NCI-H460 (cell line): ENCODE measurements at places on chromosomes 5 and 9. TPM values are rescaled to one million over a fixed set of nuclear protein-coding genes. Genes with fewer than 3 reads are reported as not detected.

SLC1A3 gene
- total RNA-seq = 5.0 and 8.5 TPM in 2 replicates

BTNL9 gene
- total RNA-seq = 1.0 TPM in 2 replicates

PRDM9 gene
- total RNA-seq = not detected in 2 replicates

CNTFR gene
- total RNA-seq = 0.17 TPM in 1 of 2 replicates, not detected in the other

DNA sequence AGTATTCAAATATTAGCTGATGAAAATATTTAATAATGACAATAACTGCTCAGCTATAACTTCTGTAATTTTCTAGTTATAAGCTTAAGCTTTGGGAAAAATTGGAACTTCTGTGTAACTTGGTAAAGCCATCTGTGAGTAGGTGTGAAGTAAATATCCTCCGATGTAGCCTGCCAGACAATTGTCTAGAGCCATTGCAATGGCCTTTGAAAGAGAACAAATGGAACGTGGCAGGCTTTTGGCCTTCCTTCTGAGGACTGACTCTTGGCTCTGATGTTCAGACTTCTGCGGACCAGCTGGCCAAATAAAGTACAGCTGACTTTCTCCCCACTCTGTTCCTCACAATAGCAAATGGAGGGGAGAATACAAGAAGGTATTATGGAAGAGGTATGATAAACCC is 203.4 kb upstream of the NMUR2 start:
- no peak for DNase-seq

GRCh38 chr9:6633378-6633777 is 12.2 kb downstream of the GLDC start:
- DNase-seq = no peak

GRCh38 chr9:71765693-71766092 is 2.6 kb downstream of the CEMIP2 start:
- DNase-seq = no peak

DNA sequence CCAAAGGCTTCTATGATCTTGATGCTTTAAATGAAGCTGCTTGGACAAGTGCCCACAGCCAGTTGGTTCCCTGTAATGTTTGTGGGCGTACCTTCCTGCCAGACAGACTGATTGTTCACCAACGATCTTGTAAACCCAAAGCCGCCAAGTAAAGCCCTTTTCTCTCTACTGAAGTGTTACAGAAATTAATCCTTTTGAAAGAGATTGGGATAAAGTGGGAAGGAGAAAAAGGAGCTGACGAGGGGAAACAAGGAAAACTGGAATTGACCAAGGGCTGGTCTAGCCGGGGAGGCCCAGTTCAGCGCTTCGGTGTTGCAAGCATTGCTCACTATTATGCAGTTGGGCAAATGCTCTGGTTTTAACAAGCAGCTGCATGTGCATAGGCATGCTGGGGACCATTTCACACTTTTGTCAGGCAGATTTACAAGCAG is 53.2 kb downstream of the ZNF474 start:
- no peak for DNase-seq

GRCh38 chr5:31121224-31121623 is 72.3 kb upstream of the CDH6 start:
- no peak for DNase-seq

GRCh38 chr5:122915717-122916461 is 70.5 kb downstream of the SNX24 start:
- no peak for DNase-seq

DNA sequence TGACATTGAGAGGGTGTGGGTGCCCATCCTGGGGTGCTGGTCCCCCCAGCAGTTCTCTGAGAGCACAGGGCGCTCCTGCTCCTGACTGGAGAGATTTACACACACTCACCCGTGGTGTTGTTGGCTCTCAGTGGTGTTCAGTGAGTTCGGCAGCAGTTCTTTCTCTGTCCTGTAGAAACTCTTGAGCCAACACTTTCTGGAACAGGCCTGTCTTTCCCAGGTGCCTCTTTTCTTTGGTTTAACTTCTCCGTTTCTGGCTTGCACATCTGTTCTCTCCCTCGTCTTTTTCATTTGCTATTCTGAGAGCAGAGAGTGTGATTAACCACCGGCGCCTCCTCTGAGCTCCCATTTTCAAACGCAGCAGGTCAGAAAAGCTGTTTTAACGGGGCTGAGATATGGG is 284.5 kb downstream of the IRX2 start:
- no peak for DNase-seq

DNA sequence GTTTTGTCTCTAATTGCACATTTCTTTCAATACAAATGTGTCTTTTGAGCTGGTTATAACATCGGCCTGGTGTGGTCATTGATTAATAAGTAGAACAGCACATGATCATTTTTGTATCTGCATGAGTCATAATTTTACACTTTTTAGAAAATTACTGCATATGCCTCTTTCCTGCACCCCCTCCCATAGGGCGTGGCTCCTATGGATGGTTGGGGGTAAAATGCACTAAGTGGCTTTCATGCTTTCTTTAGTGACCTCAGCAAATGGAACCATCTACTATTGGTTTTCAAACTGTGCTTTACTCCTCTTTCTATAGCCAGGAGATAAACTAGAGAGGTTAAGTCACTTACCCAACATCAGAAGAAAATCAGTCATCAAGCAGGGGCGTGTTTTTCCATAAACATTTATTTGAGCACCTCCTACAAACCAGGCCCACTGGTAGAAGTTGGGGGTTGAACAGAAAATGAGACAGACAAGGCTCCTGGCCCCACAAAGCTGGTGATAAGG is 3.8 kb downstream of the ANXA6 start:
- no peak for DNase-seq

DNA sequence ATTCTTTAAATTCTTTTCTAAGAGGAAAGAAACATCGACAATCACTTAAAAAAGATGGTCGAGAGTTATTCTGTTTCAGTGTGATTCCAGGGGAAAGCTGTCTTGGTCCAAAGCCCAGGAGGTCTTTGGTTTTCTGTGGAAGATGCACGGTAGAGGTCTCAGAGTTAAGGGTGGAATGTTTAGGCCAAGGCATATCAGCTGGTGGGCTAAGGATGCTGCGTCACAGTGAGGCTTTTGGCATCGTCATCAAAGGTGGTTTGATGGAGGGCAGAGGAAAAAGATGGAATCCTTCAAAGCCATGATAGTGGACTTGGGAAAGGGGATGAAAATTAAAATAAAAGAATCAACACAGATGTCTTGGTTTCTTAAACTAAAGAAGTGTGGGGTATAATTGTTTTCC is 137.3 kb upstream of the ANKH start:
- DNase-seq = no peak

DNA sequence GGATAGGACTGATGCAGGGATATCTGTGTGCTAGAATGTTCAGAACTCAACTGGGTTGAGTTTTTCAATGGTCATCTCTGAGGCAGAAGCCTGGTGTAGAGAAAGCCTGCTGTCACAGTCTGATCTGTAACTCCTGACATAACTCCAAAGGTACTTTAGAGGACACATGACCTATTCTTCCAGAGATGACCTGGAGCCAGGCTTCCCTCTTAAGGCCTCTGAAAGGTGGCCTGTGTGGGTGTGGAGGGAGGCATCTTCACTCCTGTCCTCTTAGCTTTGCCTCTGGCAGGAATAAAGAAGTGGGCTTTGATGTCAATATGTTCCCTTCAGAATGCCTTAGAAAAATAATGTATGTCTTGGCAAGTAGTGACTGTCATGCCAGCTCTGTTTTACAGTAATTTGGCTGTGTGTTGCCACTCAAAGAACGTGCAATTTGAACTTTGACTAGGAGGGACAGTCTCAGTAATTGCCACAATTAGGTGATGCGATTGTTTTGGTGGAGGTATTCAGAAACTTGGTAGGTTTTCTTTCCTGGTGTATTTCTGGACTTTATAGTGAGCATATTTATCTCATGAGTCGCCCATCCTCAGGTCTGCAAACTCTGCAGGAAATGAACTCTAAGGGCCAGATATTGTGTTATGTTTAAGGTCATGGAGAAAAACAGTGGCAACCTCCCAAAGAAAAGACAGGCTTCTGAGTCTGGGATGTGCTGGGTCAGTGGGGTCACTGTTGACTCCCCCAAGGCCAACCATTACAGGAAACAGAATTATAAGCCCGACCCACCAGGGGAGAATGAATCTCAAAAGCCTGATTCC is 3.2 kb upstream of the C5orf63 start:
- DNase-seq = no peak

DNA sequence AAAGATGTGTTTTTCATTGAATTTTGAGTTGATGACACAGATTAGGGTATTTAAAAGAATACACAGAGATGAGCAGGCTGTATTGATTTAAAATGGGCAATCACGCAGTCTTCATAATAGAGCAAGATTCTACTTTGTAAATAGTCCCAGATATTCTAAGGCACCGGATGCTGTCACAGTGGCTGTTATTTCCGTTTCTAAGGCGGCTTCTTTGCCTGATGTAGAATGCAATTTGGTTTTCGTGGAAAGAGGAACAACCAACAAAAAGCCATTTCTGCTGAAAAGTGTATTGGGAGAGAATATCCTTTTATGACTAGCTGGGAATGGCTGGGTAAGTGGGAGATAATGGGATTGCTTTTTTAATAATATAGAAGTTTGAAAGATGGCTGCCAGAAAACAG is 17.5 kb downstream of the PRKACG start:
- no peak for DNase-seq

- DNase-seq = peak; percentile 58
Observed at GRCh38 chr9:107751567-107752210, 262.1 kb upstream of the KLF4 start.

- DNase-seq = no peak
Observed at GRCh38 chr9:117757561-117758190, 53.5 kb downstream of the TLR4 start.
